ENCODE measurements at places on chromosomes 11 and 22.

DNA sequence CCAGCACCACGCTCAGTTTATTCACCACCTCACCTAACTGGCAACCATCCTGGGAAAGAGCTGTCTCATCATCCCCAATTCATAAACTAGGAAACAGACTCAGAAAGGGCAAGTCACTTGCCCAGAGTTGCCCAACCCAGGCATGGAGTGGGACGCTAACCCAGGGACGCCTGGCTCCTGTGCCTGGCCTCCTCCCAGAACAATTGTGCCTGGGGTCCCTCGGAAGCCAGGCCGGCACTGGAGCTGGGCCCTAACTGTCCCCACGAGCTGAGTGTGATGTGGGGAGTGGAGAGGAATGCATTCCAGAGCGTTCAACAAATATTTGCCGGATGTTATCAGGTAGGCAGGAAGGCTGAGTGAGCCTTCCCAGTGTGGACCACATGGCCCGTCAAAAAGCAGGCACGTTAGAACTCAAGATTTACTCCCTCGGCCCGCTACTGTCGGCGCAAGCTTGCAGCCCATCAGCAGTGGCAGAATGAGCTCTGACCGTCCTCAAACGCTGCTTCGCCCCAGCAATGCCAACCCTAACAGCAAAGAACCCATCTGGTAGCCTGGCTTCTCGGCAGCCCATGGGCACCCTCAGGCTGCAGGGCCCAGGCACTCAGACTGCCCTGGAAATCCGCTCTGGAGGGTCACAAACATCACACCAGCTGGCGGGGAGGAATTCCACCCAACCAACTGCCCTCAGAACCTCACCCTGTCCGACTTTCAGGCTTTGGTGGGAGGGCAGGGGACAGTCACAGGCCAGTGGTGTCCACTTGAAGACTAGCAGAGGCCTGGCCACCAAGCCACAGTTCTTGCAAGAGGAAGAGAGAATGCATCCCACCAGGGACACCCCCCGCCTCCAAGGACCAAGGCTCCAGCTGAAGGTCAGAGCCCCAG is 35.6 kb downstream of the MYH9 start:
- no peak for DNase-seq

DNA sequence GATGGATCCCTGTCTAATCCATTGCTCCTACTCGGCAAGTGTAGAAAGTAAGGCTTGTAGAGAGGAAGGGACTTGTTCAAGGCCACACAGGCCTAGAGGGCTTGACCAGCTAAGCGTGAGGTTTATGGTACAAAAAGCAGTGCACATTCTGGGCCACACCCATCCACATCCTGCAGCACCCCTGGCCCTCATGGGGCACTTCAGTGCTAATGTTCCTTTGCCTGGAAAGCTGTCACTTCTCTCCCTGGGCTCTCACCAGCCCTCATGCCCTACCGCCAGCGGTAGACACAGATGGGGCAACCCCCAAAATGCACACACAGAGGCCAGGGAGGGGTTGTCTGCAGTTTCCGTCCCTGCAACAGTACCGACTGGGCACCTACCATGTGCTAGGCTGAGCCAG is 7.1 kb upstream of the MGAT3 start:
- no peak for DNase-seq

GRCh38 chr22:23557467-23557866 is 22.6 kb downstream of the IGLL1 start:
- no peak for DNase-seq

DNA sequence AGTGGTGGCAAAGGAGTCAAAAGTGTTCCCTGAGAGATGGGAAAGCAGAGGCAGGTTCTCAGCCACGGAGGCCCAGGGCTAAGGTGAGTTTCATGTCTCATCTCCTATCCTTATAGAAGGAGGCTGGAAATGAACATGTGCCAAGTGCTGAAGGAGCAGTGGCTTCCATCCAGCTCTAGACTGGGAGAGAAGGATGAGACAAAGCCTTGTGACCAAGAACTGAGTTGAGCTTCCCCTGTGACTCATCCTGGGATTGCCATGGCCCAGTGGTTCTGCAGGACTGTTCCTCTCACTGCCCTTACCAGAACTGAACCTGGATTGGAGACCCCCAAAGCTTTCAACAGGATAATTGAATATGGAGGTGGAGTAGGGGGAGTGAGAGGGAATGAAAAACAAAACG is 16.7 kb upstream of the OR9Q1 start:
- DNase-seq: no peak

- no peak for DNase-seq
These were observed 5.7 kb downstream of the IGLL1 start for GRCh38 chr22:23574371-23574811.

GRCh38 chr11:27777033-27777432 is 76.8 kb upstream of the BDNF start:
- no peak for DNase-seq

DNA sequence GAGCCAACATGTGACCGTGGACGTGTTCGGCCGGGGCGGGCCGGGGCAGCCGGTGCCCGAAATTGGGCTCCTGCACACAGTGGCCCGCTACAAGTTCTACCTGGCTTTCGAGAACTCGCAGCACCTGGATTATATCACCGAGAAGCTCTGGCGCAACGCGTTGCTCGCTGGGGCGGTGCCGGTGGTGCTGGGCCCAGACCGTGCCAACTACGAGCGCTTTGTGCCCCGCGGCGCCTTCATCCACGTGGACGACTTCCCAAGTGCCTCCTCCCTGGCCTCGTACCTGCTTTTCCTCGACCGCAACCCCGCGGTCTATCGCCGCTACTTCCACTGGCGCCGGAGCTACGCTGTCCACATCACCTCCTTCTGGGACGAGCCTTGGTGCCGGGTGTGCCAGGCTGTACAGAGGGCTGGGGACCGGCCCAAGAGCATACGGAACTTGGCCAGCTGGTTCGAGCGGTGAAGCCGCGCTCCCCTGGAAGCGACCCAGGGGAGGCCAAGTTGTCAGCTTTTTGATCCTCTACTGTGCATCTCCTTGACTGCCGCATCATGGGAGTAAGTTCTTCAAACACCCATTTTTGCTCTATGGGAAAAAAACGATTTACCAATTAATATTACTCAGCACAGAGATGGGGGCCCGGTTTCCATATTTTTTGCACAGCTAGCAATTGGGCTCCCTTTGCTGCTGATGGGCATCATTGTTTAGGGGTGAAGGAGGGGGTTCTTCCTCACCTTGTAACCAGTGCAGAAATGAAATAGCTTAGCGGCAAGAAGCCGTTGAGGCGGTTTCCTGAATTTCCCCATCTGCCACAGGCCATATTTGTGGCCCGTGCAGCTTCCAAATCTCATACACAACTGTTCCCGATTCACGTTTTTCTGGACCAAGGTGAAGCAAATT is 1.8 kb downstream of the FUT4 start:
- no peak for DNase-seq

DNA sequence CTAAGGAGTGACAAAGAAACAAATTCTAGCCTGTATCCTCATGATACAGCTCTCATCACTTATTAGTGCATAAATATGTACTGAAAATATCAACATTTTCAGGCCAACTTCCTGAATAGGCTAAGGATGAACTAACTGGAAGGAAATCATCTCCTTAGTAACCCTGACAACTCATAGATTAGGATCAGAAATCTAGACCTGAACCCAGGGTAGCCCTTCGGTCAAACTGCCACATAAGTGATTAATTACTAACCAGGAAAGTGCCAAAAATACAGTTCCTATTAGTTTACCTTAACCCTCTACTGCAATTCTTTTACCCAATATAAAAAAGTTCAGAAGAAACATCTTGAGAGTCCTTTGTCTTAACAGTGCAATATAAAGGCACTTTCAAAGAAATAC is 40.0 kb downstream of the AMBRA1 start:
- DNase-seq: no peak

GRCh38 chr22:40553014-40553554 is 83.4 kb downstream of the MRTFA start:
- DNase-seq: no peak

DNA sequence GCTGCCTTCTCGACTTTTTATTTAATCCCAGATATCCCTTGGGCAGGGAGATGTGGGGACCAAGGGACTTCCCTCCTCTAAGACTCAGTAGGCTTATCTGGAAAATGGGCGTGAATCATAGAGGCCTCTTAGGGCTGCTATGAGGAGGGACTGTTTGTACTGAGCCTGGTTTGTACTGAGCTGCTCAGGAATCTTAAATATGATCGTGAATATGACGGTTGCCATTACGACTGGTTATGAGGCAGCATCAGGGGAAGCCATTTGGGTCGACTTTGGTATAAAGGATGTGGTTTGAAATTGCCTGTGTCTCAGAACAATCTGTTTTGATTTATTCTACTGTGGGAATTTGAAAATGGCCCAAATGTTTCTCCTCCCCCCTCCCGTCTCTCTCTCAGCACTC is 20.6 kb downstream of the TSPAN18 start:
- no peak for DNase-seq

DNA sequence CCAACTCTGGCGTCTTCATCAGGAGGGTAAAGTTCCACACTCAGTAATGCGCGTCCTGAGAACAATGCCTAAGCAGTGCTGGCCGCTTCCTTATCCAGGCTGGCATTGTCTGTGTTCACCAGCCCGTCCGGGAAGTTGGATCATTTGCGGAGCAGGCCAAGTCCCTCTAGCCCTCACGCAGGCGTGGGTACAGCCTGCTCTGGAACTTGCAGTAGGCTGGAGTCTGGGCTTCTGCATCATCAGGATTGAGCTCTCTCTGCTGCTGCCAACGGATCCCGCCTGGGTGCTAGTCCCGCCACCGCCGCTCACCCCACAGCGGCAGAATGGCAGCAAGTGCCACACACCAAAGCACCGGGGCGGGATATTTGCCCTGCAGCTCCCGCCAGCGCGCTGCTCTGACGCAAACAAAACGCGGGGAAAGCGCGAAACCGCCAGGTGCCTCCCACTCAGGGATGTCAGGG is 29.0 kb downstream of the GLYATL1 start:
- no peak for DNase-seq

GRCh38 chr22:46029574-46030200 is 52.7 kb upstream of the WNT7B start:
- DNase-seq: no peak

- no peak for DNase-seq
These were observed 71.4 kb downstream of the NAT10 start for GRCh38 chr11:34176751-34177209.

DNA sequence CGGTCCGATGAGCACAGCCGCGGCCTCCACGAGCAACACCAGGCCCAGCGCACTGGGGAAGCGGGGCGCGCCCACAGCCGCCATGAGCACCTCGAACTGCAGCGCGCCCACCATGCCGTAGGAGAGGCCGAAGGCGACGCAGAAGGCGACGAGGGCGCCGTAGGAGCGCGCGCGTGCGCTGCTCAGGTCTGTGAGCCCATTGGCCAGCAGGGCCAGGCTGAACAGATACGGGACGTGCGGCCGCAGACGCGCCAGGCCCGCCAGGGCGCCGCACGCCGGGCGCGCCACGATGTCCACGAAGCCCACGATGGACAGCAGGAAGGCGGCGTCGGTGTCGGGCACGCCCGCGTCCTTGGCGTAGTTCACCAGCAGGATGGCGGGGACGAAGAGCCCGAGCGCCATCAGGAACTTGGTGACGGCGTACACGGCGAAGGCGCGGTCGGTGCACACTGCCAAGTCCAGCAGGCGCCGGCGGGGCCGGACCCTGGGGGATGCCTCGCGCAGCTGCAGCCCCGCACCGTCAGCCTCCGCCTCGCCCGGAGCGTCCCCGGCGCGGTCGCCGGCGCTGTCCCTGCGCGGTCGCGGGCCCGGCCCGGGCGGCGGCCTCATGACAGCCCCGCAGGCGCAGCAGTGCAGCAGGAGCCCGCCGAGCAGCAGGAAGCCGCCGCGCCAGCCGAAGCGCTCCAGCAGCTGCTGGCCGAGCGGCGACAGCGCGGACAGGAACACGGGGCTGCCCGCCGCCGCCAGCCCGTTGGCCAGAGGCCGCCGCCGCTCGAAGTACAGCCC is 2.9 kb downstream of the SLC16A8 start:
- no peak for DNase-seq

GRCh38 chr11:66637557-66638176 is 836 bp upstream of the RBM4 start:
- no peak for DNase-seq

DNA sequence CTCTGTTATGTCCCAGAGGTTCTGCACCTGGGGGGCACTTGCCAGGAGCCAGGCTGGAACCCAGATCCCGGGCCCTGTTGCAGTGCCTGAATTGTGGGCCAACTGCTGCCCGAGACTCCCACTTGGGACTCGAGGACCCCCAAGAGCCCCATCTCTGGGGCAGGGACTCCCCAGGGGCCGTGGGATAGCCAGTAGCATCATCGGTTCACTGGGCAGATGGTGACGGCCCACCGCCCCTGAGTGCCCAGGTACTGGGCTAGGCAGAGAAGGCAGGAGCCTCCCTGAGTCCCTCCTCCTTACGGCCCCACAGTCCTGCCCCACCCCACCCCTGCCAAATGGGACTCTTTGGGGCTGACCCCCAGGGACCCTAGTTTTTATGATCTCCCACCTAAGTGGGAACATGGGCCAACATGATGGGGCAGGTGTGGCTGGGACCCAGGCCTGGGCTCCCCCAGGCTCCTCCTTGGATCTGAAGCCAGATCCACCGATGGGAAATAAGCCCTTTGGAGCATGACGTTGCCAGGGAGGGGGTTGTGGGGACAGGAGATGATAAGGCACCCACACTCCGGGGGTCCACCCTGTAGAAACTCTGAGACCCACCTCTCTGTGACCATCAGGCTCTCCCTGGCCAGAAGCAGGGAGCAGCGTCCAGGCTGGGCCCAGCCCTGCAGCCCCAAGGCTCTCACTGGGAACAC is 94.5 kb upstream of the FGF3 start:
- DNase-seq: no peak

- DNase-seq: no peak
These were observed 941.6 kb upstream of the CHORDC1 start for GRCh38 chr11:91164452-91164822.

GRCh38 chr11:19849107-19849789 is 136.6 kb downstream of the NAV2 start:
- no peak for DNase-seq

DNA sequence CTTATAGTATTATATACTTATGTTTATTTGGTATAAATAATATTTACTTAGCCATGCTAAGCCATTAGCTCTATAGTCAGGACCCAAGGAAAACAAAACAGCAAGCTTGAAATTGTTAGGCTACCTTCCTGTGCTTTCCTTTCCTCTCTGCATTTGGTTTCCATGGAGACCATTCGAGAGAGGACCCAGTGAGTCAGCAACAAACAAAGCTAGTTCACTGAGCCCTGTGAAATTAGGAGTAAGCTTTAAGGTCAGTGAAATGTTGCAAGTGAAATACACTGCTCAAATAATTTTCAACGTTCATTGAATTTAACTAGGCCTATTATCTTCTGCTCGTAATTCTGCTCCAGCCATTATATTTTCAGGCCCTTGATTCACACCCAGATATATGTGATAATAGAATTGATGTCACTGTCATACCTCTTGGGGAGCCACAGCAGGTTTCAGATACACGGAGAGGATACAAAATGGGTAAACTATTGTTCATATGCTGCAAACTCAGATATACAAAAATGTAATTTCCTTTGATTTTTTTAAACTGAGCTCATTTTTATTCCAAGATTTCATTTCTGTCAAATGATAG is 9.1 kb upstream of the OR10D3 start:
- no peak for DNase-seq

GRCh38 chr22:20396639-20397038 is 2.7 kb downstream of the ZNF74 start:
- no peak for DNase-seq
